BE2C (cell line): ENCODE measurements at places on chromosomes 6 and 20.
A peak's percentile ranks its signal among the peaks of the same experiment; 100 is the strongest.

- no peak for DNase-seq
Observed at GRCh38 chr20:58129721-58130151, 98.7 kb downstream of the ANKRD60 start.

DNA sequence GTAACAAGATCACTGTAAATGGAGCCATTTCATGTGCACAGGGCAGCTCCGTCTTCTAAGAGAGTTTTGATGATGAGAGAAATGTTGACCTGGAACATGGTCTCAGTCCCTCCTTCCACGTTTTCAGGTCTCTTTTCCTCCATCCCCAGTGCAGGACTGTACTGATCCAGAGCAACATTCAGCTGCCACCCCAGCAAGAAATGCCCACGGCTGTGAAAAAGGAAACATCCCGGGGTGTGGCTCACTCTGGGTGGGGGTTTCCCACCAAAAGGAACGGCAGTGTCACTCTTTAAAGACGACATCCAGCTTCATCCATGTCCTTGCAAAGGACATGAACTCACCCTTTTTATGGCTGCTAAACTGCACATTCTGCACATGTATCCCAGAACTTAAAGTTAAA is 92.6 kb downstream of the ERMARD start:
- no peak for DNase-seq

DNA sequence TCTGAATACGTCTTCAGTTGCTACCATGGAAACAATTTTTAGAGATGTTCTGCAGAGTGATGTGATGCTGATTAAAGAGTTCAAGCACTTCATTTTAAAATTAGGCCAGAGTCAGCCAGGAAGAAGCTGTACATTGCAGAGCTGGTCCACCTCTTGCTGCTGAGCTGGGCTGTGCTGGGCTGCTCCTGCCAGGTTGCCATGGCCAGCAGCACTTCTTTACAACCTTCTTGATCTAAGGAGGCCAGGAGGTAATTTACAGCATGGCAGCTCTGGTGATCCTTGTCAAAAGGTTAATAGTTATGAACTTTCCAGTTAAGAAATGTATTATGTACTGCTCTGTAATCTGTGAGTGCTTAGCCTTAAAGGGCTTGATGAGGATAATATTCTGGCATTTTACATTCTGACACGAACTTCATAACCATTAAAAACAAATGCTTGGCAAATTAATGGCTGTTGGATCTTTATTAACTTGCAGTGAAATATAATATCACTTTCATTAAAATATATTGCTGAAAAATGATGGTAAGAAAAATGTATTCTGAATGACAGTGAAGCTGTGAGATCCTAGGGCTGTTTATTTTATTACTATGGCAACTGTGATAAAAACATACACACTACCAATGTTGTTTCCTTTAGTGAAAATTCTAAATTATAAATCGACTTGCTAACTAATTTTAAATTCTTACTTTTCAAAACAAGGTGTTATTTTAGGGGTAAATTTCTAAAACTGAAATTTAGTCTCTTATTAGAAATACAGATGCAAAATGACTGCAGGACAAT is 259.7 kb downstream of the RFPL4B start:
- DNase-seq: no peak

- DNase-seq: peak; percentile 44
Observed at GRCh38 chr6:68559070-68559469, 76.0 kb upstream of the ADGRB3 start.
